ENCODE measurements at places on chromosomes 12 and 14. TPM values are rescaled to one million over a fixed set of nuclear protein-coding genes. Genes with fewer than 3 reads are reported as not detected.

The KRT82 gene
- not detected for polyA plus RNA-seq

The HOXC13 gene
- not detected for polyA plus RNA-seq

The LRP1-AS gene
- polyA plus RNA-seq: not detected

The FKBP11 gene
- 65.0 TPM for polyA plus RNA-seq

The KERA gene
- polyA plus RNA-seq: not detected

The DBX2 gene
- not detected for polyA plus RNA-seq

The CLEC4A gene
- polyA plus RNA-seq: 5.5 TPM

The LAG3 gene
- polyA plus RNA-seq: 1.7 TPM

The ZNF385A gene
- 17.9 TPM for polyA plus RNA-seq

The RD3L gene
- 0.08 TPM for polyA plus RNA-seq

All from lung (tissue), 17 donors.